Stomach (tissue), 19 donors: ENCODE measurements at places on chromosomes 5 and 9. TPM values are rescaled to one million over a fixed set of nuclear protein-coding genes. Genes with fewer than 3 reads are reported as not detected.

GRCh38 chr5:9284781-9285307, 261.0 kb downstream of the SEMA5A start:
- no peaks in the 10 kb centered on the region for H3K27me3 ChIP-seq
- no peaks in the 10 kb centered on the region for H3K36me3 ChIP-seq
- H3K4me3 ChIP-seq = no peak overlapping the region
- peak overlapping the region; percentile 42 for H3K27ac ChIP-seq
- H3K4me1 ChIP-seq = no peaks in the 10 kb centered on the region

DNA sequence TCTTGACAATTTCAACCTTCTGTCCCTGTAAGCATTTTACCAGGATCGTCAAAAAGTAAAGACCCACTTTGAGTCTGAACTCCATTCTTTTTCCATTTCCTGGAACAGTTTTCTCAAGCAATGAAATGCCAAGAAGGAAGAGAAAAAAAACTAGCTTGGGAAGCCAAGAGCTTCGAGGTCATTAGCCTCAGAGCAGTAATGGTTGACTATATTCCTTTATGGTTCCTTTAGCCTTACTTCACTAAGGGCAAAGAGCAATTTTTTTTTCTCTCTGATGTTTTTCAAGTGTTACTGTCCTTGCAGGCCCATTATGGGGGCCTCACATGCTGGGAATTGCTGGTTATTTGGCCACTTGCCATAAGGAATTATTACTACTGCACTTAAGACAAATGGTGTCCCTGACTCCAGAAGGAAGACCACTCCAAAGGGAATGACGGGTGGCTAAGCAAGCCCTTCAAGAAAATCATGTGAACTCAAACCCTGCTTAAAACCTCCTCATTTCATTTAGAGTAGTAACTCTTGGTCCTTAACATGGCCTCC, 37.1 kb downstream of the BNC2 start:
- H3K36me3 ChIP-seq = no peaks in the 10 kb centered on the region
- DNase-seq = no peak
- H3K4me1 ChIP-seq = peaks cover 4% of the 10 kb centered on the region
- H3K27me3 ChIP-seq = no peaks in the 10 kb centered on the region
- no peak overlapping the region for H3K27ac ChIP-seq

DNA sequence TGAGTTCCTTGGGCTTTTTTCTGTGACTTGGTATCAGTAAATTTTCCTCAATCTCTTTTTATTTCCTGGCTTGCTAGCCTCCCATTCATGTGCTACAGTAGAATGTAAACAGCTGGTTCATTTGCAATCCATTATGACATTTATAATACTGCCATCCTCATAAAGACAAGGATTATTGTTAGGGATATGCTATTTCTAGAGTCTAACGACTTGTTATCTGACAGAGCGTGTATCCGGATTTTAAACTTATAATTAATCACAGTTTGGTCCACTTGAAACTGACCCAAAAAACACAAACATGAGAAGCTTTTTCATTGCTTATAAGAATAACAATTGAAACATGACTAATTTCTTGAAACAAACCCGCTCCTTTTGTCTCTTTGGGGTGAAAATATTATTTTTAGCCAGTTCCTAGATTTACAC, 585.8 kb downstream of the TLE4 start:
- H3K27ac ChIP-seq = no peak overlapping the region
- peak; percentile 46 for DNase-seq
- no peak overlapping the region for H3K4me3 ChIP-seq
- no peaks in the 10 kb centered on the region for H3K27me3 ChIP-seq

GRCh38 chr5:83475935-83476814, 4.6 kb downstream of the VCAN start:
- H3K27ac ChIP-seq = no peak overlapping the region
- no peaks in the 10 kb centered on the region for H3K36me3 ChIP-seq
- H3K4me1 ChIP-seq = peaks cover 48% of the 10 kb centered on the region
- peak; percentile 26 for DNase-seq
- peaks cover 48% of the 10 kb centered on the region for H3K27me3 ChIP-seq
- H3K4me3 ChIP-seq = no peak overlapping the region

DNA sequence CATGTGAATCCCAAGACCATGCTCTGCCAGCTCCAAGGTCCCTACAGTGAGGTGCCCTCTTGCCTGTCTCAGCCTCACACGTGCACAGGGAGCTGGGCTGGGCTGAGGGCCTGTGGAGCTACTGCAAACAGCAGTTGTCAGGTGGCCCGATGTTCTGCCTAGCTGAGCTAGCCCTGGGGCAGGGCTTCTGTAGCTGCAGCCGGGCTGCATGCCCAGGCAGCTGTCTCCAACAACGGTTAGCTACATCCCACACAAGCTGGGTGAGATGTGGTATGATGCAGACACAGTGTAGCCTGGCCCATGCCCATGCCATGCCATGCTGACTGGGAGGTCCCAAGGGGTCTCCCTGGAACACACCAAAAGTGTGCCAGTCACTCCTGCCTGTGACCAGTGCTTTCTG, 62.0 kb downstream of the MACROH2A1 start:
- peaks cover 11% of the 10 kb centered on the region for H3K4me1 ChIP-seq
- no peak overlapping the region for H3K27ac ChIP-seq
- no peak overlapping the region for H3K4me3 ChIP-seq
- H3K36me3 ChIP-seq = peaks cover 96% of the 10 kb centered on the region
- no peaks in the 10 kb centered on the region for H3K27me3 ChIP-seq

DNA sequence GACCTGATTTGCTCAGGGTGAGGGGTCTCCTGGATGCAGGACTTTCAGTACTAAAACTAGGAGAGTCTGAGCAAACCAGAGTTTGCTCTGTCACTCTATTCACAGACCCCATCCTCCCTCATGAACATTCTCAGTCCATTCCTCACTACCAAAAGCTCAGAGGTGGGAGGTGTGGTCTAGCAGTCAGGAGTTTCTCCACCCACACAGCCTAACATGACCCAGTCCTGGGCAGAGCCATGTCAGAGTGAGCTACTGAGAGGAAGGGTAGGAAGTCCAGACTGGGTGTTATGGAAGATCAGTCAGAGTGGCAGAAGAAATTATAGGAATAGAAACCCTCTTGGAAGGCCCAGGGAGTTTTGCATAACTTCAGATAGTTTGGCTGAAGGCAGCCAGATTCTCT, 113.3 kb upstream of the GRAMD2B start:
- H3K27ac ChIP-seq = no peak overlapping the region
- no peaks in the 10 kb centered on the region for H3K27me3 ChIP-seq
- no peaks in the 10 kb centered on the region for H3K36me3 ChIP-seq
- no peak for DNase-seq
- no peaks in the 10 kb centered on the region for H3K4me1 ChIP-seq
- H3K4me3 ChIP-seq = no peak overlapping the region

DNA sequence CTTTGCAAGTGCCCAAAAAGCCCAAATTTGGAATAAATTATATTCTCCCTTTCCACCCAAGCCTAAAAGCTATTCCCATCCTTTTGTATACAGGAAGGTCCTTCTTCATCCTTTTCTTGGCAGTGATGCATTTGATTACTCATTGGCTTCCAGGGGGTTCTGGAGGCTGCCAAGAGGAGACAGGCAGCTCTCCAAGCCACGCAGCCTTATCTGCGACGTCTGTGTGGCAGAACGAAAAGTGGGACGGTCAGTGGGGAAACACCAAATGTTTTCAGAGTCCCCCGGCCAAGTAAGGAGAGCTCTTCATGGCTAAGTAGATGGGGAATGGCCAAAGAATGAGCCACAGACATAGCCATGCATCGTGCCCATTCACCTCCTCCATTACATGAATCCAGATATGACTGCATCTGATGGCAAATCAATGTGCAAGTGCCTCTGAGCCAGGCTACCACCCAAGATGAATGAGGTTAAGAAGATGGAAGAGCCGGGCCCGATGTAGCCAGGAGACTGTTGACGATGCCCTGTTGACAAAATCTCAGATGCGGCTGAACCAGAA, 12.1 kb downstream of the ADAM19 start:
- no peaks in the 10 kb centered on the region for H3K27me3 ChIP-seq
- H3K27ac ChIP-seq = peak overlapping the region; percentile 71
- H3K36me3 ChIP-seq = no peaks in the 10 kb centered on the region
- DNase-seq = peak; percentile 64
- peaks cover 94% of the 10 kb centered on the region for H3K4me1 ChIP-seq
- H3K4me3 ChIP-seq = peak overlapping the region; percentile 7

DNA sequence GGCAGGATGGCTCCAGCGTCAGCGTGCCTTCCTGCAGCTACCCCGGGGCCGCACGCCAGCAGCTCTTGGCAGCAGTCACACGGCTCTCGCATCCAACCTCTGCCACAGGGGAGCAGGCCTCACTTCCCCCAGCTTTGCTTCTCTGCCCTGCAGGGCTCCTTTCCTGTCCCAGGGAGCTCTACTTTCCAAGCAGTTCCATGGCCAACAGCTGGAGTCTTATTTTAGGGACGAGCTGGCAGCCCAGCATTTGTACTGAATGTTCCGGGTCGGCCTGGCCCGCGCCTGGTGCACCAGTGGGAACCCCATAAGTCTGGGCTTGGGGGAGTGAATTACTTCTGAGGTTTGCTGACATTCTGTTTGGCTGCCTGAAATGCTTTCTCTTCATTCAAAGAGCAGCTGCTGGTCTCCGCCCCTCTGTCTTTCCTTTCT, 34.6 kb downstream of the GADD45G start:
- DNase-seq = peak; percentile 48
- no peaks in the 10 kb centered on the region for H3K36me3 ChIP-seq
- peak overlapping the region; percentile 48 for H3K27ac ChIP-seq
- H3K4me3 ChIP-seq = no peak overlapping the region
- H3K4me1 ChIP-seq = peaks cover 25% of the 10 kb centered on the region
- H3K27me3 ChIP-seq = no peaks in the 10 kb centered on the region

DNA sequence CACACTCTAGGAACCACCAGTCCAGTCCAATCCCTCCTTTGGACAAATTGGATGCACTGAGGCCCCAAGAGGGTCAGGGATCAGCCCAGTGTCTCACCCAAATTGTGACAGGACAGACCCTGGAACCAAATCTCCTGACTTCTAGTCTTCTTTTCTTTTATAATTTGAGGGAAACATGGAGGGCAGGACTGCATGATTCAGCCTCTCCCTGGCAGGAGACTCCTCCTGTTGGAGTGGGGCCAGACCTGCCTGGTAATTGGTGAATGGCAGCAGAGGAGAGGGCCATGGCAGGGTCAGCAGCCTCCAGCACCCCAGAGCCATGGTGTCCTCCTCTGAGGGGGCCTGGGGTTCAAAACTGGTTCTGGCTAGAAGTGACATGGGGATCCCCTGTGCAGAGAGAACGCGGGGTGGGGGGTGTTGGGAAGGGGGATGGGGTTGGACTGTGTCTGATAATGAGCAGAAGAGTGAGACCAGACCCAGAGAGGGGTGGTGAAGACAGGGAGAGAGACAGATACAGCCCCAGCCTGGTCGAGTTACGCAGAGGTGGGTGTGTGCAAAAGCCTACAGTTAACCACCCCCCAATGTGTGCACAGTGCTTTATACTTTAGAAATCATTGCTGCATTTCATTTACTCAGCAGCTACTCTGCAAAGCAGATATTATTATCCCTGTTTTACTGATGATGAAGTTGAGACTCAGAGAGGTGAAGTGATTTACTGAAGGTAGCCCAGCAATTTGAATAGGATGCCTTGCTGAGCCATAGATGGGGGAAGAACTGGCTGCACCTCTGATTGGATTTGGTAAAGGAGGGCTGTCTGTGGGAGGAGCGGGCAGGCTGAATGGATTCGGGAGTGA, 3.8 kb upstream of the SYNPO start:
- DNase-seq = peak; percentile 79
- peaks cover 65% of the 10 kb centered on the region for H3K4me1 ChIP-seq
- no peak overlapping the region for H3K4me3 ChIP-seq
- no peaks in the 10 kb centered on the region for H3K27me3 ChIP-seq
- peak overlapping the region; percentile 90 for H3K27ac ChIP-seq
- H3K36me3 ChIP-seq = no peaks in the 10 kb centered on the region

- DNase-seq = no peak
- peaks cover 51% of the 10 kb centered on the region for H3K4me1 ChIP-seq
- H3K27ac ChIP-seq = peak overlapping the region; percentile 40
- no peaks in the 10 kb centered on the region for H3K36me3 ChIP-seq
- no peaks in the 10 kb centered on the region for H3K27me3 ChIP-seq
These were observed 60.2 kb downstream of the PARP8 start for GRCh38 chr5:50726475-50727148.

GRCh38 chr5:69292306-69292705, 40.3 kb downstream of the CCDC125 start:
- H3K27me3 ChIP-seq = no peaks in the 10 kb centered on the region
- no peaks in the 10 kb centered on the region for H3K4me1 ChIP-seq
- DNase-seq = no peak
- no peak overlapping the region for H3K4me3 ChIP-seq
- H3K27ac ChIP-seq = no peak overlapping the region

DNA sequence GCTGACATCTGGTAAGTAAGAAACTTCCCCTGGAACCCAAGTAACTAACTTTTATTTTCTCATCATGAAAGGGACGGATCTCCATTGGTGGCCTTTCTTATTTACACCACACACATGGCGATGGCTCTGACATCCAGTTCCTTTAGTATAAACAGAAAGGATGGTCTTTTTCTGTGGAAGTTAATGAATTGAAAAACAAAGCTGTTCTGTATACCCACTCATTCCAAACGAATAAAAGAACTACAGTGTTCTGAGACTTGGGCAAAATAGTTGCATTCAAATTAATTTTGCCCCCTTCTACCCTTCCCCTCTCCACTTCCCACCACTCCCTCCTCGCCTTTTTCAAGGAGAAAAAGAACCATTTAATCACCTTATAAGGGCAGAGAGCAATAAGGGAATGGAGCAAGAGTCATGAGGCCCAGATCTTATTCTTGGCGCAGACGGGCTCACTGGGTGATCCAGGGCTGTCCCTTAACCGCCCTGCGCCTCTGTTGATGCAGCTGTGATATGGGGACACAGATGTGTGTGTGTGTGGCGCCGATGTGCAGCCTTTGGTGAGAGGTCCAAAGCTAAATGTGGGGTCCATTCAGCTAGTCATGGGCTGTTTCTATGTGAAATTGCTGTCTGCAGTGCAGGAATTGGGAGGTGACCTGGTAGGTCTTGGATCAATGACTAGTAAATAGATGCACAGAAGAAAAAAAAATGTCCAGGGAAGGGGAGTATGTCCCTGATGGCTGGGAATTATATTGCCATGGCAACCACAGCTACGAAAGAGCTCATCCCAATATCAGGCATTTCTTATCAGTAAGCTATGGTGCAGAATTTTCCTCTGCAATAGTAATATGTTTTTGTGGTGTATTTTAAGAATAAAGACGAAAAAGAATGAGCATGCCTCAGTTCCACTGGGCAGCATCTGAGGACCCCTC, 141.5 kb upstream of the ERCC6L2 start:
- no peaks in the 10 kb centered on the region for H3K4me1 ChIP-seq
- DNase-seq = no peak
- H3K27ac ChIP-seq = peak overlapping the region; percentile 26
- H3K4me3 ChIP-seq = no peak overlapping the region
- no peaks in the 10 kb centered on the region for H3K36me3 ChIP-seq

DNA sequence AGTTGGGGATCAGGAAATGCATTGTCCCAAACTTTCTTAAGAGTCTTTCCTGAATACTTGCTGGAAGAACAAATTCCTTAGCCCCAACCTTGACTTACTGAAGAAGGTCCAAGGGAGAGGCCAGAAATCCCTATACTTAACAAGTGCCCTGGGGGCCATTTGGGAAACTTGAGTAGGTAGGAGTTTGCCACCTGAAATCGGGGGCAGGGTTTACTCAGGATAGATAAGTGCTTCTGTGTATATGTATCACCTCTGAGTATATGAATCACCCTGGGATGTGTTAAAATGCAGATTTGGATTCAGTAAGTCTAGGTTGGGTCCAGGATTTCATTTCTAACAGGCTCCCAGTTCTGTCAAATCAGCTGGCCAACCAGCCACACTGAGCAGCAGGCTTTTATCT, 47.9 kb upstream of the MYO10 start:
- H3K27me3 ChIP-seq = no peaks in the 10 kb centered on the region
- H3K36me3 ChIP-seq = no peaks in the 10 kb centered on the region
- no peaks in the 10 kb centered on the region for H3K4me1 ChIP-seq

The PCDHA12 gene
- 2.2 TPM for total RNA-seq

The GRAMD2B gene
- 69.6 TPM for total RNA-seq

The TYRP1 gene
- total RNA-seq = not detected

The PCDHGC3 gene
- total RNA-seq = 20.0 TPM

The NME5 gene
- total RNA-seq = not detected

The MYORG gene
- 19.6 TPM for total RNA-seq

The ASPN gene
- total RNA-seq = 0.29 TPM
